MM.1S (cell line): ENCODE measurements at places on chromosomes 4 and X.
A peak's percentile ranks its signal among the peaks of the same experiment; 100 is the strongest.

GRCh38 chrX:15143050-15143824 lies 126.6 kb downstream of the ASB9 start:
- peak; percentile 35 for DNase-seq

- DNase-seq, result no peak
Observed at GRCh38 chrX:134715930-134716619, 57.8 kb upstream of the PLAC1 start.

DNA sequence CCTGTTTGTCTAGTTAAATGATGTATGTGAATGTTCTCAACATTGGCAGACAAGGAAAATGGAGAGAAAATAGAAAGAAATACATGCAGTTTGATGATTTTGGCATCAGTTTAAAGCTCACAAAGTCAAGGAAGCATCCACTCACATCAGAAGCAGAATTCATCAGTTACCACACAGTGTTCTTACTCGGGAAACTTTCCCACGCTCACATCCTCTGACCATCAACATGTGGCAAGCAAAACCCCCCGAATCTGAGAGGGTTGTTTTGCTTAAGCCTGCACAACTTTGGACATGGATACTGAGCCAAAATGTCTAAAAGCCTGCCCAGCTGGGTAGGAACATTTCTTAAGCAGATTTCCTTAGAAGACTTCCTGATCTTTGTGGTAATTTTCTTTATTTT lies 407.6 kb downstream of the ANKRD50 start:
- no peak for DNase-seq

DNA sequence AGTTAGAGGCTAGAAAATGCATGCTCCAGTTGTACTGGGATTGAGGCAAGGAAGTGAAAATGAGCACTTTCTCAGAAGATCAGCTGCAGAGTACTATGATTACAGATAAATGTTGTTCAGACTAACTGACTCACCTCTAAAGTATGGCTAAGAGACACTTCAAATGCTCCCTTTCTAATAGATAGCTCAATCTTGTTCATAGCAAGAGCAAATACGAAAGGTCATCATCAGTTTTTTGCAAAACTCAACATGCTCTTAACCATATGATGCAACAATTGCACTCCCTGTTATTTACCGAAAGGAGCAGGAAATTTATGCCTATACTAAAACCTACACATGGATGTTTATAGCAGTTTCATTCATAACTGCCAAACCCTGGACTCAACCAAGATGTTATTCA lies 838.4 kb upstream of the INTU start:
- DNase-seq, result no peak

DNA sequence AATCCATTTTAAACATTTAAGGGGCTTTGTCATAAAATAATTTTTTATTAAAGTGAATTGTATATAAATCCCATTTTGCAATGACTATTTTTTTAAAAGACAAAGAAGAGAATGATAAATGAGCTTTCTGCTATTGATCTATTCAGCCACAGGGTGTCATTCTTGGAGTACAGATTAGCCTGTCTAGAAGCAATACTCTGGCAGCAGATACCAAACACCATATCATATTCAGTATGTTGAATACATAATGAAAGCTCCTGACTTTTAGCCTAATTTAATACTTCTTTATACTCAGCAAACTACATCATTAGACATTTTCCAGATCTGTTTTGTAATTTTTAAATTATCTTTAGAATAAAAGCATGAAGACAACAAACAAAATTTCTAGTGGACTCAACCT lies 496.3 kb downstream of the PDGFC start:
- DNase-seq, result peak; percentile 27

DNA sequence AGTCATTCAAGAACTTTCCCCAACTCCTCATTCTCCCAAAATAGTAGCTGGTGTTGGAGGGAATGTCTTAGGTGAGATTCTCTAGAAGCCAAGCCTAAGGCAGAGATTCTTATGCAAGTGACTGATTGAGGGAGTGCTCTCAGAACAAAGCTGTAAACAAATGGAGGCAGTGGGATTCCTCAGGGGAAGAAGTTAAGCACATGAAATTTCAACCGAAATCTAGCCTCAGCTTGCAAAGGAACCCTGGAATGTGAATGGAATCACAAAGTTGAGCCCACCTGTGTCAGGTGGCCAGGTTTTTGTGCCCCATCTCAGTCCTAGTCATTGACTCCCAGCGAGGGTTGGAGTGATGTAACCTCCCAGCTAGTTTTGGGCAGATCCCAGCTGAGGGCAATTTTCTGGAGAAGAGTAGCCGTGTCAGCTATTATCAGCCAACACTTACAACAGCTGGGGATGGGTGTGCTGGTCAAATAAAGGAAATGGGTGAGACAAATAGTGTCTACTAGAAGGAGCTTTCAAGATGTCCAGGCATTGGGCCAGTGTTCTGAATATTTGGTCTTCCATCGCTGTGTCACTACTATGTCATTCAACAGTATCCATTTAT lies 29.7 kb upstream of the FGF2 start:
- no peak for DNase-seq

DNA sequence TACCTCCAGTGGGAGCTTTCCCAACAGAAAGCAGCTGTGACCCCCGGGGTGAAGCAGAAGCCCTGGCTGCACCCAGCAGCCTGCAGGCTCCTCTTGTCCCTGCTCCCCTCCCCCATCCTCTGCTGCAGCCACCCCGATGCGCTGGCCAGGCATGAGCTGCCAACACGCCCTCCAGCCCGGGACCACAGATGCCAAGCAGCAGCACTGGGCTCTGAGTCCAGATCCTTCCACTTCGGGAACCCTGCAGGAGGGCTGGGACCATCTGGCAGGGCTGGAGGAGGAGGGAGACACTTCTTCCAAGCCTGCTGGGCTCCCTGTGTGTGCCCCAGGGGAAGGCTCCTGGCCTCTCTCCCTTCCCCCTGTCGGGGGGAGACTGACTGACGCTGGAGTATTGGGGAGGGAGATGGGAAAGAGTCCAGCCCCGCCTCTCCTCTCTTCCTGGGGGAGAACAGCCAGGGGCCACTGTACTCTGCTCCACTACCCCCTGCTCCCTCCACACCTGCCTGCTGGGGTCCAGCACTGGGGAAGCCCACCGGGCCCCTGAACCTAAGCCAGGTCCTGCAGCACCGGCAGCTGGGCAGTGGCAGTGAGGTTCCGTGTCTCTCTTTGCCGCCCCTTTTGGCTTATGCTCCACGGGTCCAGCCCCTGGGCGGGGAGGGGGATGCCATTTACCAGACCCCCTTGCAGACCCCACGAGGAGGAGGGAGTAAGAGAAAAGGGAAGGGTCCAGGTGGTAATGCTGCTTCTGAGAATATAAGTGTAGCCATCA lies 55.7 kb downstream of the PPP2R2C start:
- DNase-seq, result no peak

GRCh38 chrX:94977562-94977961 lies 1303.6 kb downstream of the FAM133A start:
- no peak for DNase-seq

- no peak for DNase-seq
Observed at GRCh38 chrX:130086447-130087206, 23.7 kb downstream of the ELF4 start.

DNA sequence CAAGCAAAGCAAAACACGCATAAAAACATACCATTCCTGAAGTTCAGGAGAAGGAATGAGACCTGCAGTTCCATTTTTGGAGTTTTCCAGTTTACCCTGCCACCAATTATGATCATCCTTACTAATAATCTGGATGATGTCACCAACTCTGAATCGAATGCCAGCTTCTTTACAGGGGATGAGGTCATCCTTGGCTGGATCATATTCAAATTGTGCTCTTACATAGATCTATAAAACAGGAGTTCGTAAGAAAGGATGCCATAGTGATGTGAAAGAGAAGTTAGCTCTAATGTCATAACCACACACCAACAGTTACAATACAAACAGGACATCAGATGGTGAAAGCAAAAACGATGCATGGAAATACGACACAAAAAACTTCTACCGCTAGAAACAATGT lies 106.5 kb downstream of the NYX start:
- no peak for DNase-seq

- DNase-seq, result no peak
Observed at GRCh38 chr4:10841697-10842096, 157.1 kb upstream of the CLNK start.

DNA sequence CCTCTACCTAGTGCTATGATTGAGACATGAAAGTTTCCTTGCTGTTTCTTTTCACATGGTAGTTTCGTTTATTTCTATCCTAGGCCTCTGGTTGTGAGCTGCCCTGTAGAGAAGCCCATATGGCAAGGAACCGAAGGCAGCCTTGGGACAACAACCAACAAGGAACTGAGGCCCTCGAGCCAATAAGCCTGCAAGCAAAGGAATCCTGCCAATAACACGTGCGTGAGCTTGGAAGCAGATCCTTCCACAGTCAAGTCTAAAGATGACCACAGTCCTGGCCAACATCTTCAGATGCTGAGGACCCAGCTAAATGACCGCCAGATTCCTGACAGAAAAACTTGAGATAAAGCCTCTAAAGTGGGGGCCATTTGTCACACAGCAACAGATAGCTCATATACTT lies 100.4 kb upstream of the FAM9B start:
- DNase-seq, result no peak

DNA sequence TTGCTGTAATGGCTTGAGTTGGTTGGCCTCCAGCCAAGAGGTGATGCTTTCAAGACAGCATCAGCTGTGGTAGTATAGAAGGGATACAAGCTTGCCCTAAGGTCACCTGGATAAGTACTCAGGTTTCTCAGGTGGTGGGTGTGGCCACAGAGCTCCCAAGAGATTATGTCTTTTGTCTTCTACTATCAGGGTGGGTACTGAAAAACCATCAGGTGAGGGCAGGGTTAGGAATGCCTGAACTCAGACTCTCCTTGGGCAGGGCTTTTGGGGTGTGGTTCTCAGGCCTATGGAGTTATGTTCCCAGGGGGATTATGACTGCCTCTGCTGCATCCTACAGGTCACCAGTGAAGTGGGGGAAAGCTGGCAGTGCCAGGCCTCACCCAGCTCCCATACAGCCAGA lies 654.6 kb upstream of the GALNT7 start:
- peak; percentile 12 for DNase-seq

- no peak for DNase-seq
Observed at GRCh38 chr4:186017801-186018200, 51.2 kb upstream of the TLR3 start.

DNA sequence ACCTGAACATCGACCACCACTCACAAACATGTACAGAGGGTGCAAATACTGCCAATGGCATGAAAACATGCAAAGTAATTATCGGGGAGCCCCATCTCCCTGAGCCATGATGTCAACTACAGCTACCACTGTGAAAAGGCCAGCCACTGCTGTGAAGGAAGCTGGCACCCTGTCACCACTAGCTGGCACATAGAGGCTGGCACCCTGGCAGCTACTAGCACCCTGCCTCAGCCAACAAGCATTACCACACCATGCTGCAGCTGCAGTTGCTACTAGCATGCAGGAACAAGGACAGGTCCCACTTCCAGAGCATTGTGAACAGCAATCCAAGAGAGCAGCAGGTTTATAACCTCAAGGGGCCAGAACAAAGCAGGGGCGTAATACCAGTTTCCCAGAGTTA lies 81.4 kb downstream of the PRR32 start:
- DNase-seq, result no peak

DNA sequence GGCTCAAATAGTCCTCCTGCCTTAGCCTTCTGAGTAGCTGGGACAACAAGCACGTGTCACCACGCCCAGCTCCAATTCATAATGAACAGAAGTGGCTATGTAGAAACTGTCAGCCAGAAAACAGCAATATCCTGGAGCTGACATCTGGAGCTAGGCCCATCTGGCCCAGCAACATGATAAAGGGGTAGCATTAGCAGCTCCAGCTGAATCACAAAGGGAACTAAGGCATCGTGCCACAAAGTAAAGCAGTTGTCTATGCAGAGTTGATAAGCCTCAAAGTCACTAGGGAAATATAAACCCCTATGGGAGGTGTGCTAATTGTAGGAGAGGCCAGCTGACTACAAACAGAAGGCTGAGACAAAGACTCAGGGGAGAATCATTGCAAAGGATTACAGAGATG lies 270.5 kb upstream of the GPC4 start:
- DNase-seq, result no peak

- DNase-seq, result peak; percentile 6
Observed at GRCh38 chrX:67207912-67208311, 335.9 kb upstream of the AR start.

- DNase-seq, result no peak
Observed at GRCh38 chrX:45868425-45868824, 667.7 kb upstream of the DIPK2B start.

- DNase-seq, result no peak
Observed at GRCh38 chr4:71550220-71551165, 211.7 kb downstream of the SLC4A4 start.

DNA sequence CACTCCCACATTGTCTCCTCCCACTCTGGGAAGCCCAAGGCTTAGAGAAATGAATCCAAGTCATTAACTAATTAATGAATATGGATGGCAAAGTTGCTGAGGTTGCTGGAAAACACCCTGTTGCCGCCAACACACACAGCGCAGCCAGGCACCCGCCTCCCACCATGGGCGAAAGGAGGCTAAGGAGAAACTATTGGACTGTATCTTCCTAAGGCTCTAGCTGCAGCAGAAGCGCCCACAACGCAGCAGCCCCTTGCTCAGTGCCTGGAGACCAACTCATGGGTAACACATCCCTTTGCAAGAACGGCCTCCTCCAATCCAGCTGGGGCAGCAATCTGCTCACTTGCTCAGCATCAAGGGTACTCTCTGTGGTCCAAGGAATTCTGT lies 34.2 kb downstream of the TSC22D3 start:
- DNase-seq, result no peak

- no peak for DNase-seq
Observed at GRCh38 chrX:121322159-121322558, 274.7 kb downstream of the GLUD2 start.

DNA sequence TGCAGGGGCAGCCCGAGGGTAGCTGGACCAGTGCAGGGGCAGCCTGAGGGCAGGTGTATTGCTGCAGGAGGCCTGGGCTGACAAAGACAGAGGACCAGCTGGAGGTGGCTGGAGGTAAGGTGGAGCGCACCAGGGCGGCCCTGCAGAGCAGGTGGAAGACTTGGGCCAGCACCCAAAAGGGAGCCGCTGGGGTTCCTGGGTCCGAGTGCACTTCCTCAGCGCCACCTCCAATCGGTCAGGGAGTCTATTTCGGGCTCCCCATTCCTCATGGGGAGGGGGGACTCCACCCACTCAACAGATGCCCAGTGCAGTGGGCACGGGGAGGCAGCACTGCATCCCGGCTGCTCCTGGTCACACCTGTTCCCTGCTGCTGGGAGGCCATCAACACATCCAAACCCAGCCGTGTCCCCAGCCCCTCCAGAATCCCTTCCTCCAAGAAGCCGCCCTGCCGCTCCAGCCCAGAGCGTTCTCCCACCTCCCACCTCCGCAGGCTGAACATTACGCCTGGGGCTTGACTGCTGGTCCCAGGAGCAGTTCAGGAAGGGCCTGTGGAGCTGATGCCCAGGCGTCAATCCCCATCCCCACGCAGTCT lies 1.5 kb downstream of the LRPAP1 start:
- no peak for DNase-seq

- peak; percentile 7 for DNase-seq
Observed at GRCh38 chr4:84681486-84682274, 98.8 kb downstream of the CDS1 start.

DNA sequence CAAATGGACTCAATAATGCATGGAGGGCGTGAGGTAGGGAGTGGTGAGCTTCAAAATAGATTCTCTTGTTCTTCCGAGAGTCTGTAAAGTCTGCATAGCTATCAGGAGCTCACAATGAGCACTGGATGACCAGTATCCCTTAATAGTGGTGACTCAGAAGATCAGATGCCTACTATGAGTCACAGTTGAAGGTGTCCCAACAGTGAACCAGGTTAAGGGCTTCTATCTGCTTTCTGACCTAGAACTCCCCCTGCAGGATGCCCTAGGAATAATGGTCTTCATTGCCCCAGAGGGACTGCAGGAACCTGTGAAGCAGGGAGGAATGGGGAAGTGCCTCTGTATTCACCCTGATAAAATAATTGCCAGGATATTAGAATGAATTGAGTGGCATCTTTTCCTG lies 22.1 kb downstream of the DGKK start:
- DNase-seq, result no peak

GRCh38 chr4:109263721-109264120 lies 38.7 kb downstream of the COL25A1 start:
- no peak for DNase-seq
